Kasumi-1 (cell line): ENCODE measurements at places on chromosomes 11 and 22.
A peak's percentile ranks its signal among the peaks of the same experiment; 100 is the strongest.

DNA sequence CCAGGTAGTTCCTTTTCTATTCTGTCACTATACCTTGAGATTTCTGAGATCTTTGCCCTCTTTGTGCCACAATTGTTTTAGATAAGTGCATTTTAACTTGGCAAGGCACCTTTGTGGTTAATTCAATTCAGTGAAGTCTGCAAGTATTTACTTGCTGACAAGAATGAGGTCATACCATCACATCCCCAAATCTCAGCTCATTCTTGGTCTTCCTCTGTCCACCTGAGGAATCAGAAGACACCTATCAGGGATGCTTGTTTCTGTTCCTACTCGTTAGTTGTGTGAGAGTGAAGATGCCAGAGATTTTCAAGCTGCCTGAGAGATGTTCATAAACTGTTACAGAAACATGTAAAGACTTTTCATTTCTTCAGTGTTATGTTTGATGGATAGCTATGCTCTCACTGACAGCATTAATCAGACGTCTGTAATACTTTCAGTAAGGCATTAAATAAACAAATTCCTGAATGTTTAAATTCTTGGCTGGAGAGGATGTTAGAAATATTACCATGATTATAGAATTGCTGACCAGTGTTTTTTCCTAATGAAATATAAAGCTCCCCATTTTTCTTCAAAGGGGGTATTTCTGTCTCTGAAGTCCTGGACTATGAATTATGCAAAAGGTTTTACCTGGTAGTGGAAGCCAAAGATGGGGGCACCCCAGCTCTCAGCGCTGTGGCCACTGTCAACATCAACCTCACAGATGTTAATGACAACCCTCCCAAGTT is 135.0 kb upstream of the MTNR1B start:
- no peak for DNase-seq

GRCh38 chr22:24088816-24089215 is 77.7 kb downstream of the CABIN1 start:
- DNase-seq, result no peak

- no peak for DNase-seq
Observed at GRCh38 chr22:24564376-24565058, 8.7 kb downstream of the SNRPD3 start.

DNA sequence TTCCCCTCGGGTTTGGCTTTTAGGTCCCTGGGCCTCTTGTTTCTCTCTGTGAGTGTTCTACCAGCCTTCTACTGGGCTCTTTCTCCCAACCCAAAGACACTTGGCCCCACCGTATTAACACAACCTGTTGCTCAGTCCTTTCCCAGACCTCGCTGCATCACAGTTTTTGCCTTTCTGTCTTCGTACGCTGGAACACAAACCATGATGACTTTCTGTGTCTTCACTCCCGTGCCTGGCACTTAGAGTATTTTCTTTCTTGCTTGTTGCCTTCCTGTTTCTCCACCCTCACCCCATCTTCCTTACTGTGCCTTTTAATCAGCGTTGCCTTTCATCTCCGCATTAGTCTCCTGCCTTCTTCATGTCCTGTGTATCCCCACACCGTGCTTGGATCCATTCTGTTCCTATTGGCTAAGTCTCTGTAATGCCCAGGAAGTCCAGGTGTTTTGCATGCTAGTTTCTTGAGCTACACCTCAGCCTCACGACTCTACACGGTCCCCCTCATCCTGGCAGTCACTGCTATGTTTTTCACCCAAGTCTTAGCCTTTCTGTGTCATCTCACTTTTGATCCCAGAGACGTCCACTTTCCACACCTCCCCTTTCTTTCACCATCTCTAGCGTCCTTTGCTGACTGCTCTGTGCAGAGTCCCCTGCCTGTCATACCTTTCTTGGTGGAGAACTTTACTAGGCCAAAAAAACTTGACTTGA is 1.6 kb downstream of the MARK2 start:
- DNase-seq, result peak; percentile 30

GRCh38 chr11:79440571-79441460 is at the start of gene TENM4:
TSS of gene TENM4 (minus strand) at chr11:79441030. CDS start at chr11:79069944, 371,086 bp downstream.
- no peak for DNase-seq

GRCh38 chr11:111674941-111675340 is 72.7 kb downstream of the SIK2 start:
- DNase-seq, result no peak

- no peak for DNase-seq
Observed at GRCh38 chr11:65334696-65335295, 1.1 kb downstream of the DPF2 start.

GRCh38 chr22:31650391-31650790 is 11.6 kb downstream of the PISD start:
- DNase-seq, result no peak

DNA sequence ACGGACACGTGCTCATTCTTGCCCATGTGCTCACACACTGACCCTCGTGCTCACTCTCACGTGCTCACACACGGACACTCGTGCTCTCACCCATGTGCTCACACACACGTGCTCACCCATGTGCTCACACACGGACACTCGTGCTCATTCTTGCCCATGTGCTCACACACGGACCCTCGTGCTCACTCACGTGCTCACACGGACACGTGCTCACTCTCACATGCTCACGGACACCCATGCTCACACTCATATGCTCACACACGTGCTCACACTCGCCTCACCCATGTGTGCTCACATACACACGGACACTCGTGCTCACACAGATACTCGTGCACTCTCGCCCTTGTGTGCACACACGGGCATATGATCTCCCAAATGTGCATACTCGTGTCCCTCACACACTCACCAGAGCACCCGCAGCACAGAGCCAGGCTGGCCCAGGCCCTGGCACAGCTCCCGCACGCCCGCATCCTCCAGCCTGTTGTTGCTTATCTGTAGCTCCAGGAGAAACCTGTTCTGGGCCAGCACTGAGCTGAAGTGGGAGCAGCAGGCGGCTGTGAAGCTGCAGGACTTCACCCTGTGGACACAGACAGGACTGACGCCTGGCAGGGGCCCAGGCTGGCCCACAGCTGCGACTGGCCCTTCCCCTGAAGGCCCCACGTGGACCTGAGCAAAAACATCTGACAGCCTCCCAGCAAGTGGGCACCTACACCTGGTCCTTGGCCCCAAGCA is 9.3 kb downstream of the RNH1 start:
- DNase-seq, result no peak

DNA sequence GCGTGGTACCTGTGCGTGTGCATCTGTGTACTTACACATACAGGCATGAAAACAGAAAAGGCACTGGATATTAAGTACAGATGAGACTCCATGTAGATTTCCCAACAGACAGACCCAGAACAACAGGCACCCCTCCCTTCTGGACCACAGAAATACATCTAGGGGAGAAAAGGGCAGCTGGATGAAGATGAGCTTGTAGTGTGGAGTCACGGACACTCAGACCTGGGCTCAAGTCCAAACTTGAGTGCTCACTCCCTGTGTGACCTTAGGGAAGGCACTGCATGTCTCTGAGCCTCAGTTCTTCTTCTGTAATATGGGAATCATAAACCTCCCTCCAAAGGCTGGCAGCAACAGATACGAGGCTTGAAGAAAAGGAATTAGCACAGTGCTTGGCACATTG is 108.9 kb downstream of the GALNT18 start:
- DNase-seq, result no peak

DNA sequence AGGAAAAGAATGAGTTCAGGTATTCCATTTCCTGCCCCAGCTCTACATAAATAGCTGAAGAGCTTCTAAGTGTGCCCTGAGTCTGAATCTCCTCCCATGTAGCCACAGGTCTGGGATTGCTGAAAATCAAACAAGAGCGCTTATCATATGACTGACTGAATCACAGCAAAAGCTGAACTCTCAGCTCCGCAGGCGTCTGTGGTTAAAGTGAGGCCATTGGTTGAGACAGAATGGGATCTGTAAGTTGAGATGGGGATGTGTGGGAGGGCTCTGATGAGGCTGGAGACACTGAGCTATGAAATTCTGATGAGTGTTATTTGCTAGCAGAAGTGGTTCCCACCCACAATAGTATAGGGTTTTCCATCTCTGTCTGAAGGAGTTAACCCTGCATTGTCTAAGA is 637.0 kb downstream of the OPCML start:
- no peak for DNase-seq

GRCh38 chr11:26995701-26996460 is 2.0 kb downstream of the FIBIN start:
- no peak for DNase-seq

DNA sequence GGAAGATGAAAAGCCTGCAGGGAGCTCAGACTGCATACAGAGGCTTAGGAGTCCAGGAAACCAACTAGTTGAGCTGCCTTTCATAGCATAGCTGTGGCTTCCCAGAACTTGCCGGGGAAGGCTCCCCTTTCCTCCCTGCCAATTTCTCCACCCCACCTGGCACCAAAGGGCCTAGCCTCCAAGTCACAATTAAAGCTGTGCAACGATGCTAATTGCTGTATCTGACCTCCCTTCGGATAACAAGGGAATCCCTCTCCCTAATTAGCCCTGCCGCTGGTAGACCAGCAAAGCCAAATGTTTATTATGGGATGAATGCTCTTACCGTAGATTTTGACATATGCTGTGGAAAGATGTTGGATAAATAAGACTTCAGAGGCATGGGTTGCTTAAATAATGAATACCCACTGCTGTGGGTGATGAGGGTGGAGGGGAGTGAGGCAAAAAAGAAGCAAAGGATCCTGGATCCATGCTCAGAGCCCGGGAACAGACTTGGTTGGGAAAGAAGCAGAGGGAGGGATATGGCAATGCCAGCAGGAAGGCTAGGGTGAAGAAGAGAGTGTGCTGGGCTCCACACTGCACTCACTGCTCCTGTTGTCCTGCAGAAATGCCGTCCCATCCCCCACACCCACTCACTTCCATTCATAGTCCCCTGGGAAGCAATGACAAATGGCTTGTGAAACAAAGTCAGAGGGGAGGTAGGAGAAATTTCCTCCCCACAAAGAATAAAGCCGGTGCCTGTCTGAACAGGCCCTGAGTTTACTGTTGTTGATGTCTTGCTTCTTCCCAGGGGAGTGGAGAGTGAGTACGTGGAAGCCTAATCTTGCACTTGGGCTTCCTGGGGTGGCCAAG is 608.1 kb upstream of the CADM1 start:
- DNase-seq, result no peak

DNA sequence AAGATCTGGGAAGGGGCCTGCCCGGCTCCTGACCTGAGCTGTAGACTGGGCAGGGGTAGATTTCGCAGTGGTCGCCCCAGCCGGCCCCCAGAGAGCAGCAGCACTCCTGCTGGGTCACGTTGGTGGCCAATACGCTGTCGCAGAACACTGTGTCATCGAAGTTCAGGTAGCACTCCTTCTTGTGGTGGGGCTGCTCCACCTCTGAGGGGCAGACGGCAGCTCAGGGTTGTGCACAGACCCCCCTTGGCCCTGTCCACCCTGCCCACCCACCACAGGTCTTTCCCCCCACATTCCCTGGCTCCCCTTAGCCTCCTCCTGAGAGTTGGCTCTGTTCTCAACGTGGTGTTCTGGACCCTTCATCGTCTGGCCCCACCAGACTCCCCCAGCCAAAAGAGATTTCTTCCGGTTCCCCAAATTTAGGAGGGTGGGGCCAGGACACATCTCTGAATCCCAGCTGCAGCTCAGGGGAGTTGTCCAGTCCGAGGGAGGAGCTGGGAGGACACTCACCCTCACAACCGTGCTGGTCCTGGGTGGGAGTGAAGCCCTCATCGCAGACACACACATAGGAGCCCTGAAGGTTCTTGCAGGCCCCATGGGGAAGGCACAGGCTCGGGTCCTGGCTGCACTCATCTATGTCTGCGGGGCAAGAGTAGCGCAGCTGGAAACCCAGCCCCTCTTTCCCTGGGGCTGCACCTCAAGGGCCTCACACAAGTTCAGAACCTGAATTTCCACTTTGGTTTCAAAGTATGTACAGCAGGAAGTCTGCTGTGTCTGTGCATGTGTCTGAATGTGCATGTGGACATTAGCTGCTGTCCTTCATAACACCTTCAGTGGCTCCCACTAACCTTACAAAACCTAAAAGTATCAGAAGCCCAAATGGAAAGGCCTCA is 16.5 kb downstream of the SCYL1 start:
- DNase-seq, result no peak

DNA sequence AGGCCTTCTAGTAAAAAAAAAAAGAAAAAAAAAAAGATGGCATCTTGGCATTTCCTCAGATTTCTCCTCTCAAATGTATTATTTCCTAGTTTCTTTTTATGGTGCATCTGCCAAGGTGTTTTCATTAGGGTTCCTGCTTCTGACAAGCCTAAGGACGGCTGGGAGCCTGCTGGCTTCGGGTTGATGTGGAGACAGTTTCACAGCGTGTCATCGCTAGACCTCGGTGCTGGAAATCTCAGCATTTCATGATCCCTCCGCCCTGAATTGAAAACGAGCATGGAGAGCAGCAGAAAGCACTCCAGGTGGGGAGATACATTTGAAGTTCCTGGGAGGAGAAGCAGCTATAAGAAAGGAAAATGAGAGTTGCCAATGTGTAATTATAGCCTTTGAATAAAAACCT is 283.9 kb upstream of the CNTN5 start:
- DNase-seq, result no peak

DNA sequence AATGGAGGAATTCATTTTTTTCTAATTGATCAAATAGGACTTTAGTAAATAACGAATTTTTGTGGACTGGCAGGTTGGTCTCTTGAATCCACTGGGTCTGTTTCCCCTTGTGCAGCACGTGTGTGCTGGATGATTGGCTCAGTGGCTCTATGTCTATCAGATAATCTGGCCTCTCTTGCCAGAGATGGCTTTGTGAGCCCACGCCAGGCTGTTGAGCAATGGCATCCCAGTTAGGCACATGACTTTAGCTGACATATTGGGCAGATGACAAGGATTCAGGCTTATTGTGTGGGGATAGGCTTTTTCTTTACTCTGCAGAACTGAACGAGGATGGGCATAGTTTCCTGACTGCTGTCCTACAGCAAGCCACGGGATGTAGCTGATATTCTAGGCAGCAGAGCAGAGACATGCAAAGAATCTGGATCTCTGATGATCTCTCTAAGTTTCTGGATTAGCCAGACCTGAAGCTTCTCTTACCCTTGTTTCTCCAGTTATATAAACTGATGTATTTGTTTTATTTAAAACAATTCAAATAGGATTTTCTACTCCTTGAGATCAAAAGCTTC is 144.9 kb downstream of the ARHGAP42 start:
- DNase-seq, result no peak

DNA sequence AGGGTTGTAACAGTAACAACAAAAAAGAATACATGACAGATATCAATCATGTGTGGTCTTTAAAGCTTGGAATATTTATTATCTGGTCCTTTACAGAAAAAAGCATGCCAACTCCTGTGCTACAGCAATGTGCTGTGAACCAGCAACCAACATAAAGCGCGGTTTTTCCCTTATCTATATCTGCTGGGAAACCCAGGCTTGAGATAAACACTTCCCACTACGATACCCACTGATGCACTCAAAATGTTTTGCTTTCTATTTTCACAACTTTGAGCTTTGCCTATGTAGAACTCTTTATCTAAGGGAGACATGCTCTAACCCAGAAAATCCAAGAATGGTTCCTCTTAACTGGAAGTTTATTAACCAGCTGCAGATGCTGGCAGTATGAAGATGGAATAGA is 19.0 kb downstream of the ZBED5 start:
- no peak for DNase-seq
